ENCODE measurements at places on chromosomes 6 and 20.

GRCh38 chr6:3868544-3868943 lies 19.4 kb downstream of the FAM50B start:
- no peak for DNase-seq

DNA sequence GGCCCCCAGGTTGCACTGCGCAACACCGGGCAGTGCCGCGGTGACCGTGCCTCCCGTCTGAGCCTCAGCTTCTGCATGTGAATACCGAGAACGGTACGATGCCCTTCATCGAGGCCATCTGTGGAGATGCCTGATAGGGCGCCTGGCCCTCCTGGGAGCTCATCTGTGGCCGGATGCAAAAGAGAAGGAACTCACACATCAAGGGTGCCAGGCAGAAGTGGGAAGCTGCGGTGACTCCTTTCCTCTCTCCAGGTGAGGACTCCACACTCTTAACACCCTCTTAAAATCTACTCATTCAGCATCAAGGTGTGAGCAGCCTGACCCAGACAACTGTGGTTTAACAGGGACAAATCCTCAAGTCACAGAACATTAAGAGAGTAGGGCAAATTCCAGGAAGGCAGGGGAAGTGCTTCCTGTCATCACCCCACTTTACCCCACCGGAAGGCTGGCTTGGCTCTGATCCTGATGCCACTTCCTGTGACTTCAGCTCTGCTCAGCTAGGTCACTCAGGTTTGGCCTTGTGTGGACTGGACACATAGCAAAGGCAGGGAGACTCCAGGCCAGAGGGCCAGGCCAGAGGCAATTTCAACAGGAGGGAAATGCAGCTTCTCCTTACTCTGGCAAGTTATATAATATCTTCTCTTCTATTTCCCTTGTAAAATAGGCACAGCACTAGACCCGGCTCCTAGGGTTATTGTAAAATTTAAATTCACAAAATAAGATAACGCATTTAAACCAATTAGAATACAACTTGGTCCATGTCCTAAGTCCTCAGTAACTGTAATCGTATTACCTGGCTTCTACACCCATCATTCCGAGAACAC lies 69.4 kb downstream of the CPNE5 start:
- no peak for DNase-seq

- no peak for DNase-seq
These were observed 371.0 kb downstream of the TAF4 start for GRCh38 chr20:61694682-61695081.

GRCh38 chr6:13575377-13575775 lies 975 bp downstream of the SIRT5 start:
- DNase-seq: no peak

- DNase-seq: no peak
These were observed 151.2 kb downstream of the ELOVL4 start for GRCh38 chr6:79796197-79796596.

GRCh38 chr6:109762166-109762565 lies 71.1 kb downstream of the FIG4 start:
- DNase-seq: no peak

GRCh38 chr6:84872996-84873723 lies 108.8 kb upstream of the TBX18 start:
- DNase-seq: no peak

GRCh38 chr6:82072121-82072521 lies 175.4 kb downstream of the IBTK start:
- DNase-seq: peak; percentile 88

- DNase-seq: no peak
These were observed 21.7 kb downstream of the PDSS2 start for GRCh38 chr6:107437691-107438090.

GRCh38 chr20:51434580-51435247 lies 107.8 kb downstream of the NFATC2 start:
- DNase-seq: no peak

DNA sequence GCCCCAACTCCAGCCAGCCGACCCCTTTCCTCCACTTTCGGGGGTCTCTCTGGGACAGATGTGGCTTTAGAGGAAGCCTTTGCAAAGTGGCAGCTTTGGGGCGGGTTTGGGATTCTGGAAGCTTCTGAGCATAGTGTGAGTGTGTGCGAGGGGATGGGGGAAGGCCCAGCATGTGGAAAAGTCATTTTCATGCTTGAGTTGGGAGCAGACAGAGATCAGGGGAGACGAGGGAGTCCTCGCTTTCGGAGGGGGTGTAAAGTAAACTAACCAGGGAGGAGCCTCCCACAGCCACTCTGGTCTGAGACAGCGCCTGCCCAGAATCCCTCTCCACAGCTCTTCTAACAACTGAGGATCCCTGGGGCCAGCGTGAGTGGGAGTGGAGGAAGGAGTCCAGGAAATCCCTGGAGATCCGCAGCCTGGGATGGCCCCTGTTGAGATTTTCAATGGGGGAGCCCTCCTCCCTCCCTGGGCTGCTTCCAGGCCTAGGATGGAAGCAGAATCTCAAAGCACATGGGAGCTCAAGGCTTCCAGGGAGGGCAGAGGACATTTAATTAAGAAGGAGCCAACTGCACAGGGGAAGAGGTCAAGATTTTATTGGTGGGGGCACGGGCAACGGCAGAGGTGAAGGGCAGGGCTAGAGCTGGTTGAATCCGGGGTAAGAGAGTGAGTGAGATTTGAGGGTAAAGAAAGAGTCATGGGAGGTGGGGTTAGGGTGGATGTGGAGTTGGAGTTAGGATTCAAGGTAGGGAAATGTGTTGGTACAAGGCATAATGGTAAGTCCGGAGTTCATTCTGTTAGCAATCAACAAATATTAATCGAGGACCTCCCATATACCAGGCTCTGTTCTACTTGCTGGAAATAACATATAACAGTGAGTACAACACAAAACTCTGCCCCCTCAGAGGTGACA lies 102.3 kb upstream of the FOXP4 start:
- DNase-seq: no peak

DNA sequence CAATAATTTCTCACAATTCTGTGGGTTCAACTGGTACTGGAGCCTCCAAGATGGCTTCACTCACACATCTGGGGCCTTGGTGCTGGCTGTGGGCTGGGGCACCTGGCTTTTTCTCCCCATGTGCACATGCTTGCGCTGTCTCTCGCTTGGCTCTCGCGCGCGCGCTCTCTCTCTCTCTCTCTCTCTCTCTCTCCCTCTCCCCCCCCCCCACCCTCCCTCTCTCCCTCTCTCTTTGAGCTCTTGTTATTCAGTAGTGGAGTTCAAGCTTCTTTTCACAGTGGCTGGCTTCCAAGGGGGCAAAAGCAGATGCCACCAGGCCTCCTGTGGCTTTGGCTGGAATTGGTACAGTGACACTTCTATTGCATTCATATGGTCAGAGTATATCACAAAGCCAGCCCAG lies 10.8 kb upstream of the TBCC start:
- no peak for DNase-seq

GRCh38 chr20:8155229-8155628 lies 23.2 kb downstream of the PLCB1 start:
- DNase-seq: no peak

DNA sequence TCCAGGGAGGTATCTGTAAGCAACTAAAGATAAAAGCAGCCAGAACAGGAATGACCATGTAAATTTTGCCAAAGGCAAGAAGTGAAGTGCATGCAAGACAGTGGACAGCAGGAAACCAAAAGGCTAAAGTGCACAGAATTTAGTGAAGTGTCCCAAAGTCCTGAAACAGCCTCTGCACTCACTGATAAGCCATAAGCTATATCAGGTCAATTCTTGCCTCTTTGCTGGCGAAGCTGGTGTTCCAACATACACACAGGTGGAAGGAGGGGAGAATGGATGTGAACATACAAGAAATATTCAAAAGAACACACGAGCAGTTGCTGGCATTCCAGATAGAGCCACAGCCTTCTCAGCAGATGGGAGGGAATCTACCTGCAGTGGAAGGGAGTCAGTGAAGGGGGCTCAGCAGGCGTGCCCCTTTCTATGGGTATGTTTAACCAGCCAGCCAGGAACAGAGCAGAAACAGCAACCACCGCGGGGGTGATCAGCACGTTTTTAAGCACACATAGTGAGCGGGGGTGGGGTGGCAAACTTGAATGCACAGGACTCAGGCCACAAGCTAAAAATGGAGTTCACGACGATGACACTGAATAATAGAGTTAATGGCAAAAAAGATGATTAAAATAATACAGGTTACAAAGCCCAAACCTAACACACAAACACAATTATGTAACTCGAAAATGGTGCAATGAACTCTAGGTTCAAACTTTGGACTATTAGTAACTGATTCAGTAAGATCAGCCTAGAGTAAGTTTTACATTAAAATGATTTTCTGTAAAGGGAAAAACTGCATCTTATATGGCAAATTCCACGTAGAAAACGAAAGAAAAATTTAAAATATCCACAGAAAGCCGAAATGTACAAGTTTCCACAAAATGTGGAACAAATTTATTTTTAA lies 1.2 kb downstream of the ECI2 start:
- DNase-seq: no peak

GRCh38 chr6:15472621-15473020 lies 190.2 kb downstream of the DTNBP1 start:
- DNase-seq: no peak

- DNase-seq: no peak
These were observed 325.3 kb downstream of the GJA1 start for GRCh38 chr6:121760745-121761144.

GRCh38 chr6:168181876-168182275 lies 102.9 kb upstream of the FRMD1 start:
- no peak for DNase-seq
